Cerebellar nuclear complex (tissue), 1 donor: ENCODE measurements at places on chromosomes 16 and 17.

GRCh38 chr16:85286951-85287814, 174.9 kb upstream of the CIBAR2 start:
- no peak for DNase-seq

- DNase-seq: no peak
These were observed 12.0 kb downstream of the MINK1 start for GRCh38 chr17:4845118-4845517.

- no peak for DNase-seq
These were observed 201.1 kb upstream of the ASIC2 start for GRCh38 chr17:33494151-33494550.

DNA sequence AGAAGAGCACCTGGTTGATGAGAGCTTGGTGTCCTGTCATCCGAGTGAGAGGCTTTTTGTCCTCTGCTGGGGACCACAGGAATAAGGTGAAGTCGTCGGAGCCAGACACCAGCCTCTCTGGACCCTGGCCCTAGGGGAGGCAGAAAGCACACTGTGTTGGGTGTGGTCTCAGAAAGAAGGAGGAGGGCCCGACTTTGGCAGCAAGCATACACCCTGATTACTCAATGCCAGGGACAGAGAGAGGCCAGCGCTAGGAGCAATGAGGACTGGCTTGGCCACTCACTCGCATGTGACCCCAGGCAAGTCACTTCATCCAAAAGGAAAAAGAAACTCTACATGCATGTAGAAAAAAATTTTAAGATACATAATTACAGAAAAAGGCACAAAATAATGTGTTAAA, 6.8 kb downstream of the NLE1 start:
- DNase-seq: no peak

GRCh38 chr17:64974750-64975317, 55.6 kb upstream of the LRRC37A3 start:
- no peak for DNase-seq

DNA sequence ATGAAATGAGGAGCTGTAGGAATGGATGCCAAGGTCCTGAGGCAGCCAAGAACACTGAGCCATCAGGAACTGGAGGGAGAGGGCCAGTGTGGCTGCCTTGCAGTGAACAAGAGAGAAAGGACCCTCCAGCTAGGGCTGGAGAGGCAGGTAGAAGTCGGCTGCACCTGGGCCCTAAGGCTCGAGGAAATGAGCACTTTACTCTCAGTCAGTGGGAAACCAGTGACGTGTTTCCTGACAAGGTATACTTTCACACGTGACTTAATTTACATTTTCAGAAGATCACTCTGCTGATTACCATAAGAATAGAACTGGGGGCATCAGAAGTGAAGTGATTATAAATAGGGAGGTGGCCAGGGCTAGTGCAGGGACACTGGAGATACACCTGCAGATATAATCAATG, 115.2 kb downstream of the C17orf67 start:
- no peak for DNase-seq

GRCh38 chr16:47895146-47895545, 260.6 kb downstream of the ABCC12 start:
- no peak for DNase-seq

GRCh38 chr17:71180801-71181385, 939.9 kb upstream of the SOX9 start:
- no peak for DNase-seq

DNA sequence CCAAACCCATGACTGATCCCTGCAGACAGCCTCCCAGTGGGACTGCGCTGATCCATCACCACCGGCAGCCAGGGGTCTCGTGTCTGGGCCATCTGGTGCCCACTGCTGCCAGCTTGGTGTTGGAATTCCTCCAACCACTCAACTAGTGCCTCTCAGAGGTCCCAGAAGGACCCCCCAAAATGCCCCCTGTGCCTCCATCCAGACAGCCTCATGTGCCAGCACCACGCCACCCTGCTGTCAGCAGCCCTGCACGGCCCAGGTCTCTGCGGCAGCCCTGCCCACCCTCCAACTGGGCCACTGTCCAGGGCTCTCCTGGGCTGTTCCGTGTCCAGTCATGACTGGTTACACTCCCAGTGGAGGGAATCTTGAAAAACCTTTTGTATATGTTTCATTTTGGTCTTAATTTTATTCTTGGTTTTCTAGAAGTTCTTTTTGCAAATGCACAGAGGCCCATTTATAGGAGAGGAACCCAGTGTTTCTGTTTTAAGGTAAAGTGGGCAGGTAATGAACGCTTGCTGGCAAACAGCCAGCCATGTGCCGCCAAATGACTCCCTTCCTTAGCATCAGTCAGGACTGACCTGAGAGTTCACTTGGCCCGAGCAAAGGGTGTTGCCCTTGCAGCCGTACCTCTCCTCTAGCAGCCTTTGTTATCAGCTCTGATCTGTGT, 34.6 kb downstream of the GRIN2C start:
- no peak for DNase-seq

DNA sequence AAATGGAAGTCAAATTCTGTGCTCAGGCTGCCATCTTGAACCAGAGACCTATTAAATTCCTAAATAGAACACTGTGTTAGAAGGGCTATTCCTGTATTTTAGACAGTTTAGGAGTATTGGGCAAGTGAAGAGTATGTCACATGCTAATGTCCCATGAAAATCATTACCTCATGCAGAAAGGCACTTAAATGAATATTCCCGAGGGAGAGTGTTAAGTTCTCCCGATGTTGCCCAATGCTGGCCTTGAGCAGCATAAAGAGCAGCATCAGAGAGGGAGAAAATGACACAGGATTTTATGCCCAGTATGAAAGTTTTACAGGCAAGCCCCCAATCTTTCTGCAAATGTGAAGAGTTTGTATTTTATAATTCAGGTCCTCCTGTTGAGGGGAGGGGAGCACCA, 28.2 kb upstream of the SHISA6 start:
- DNase-seq: no peak

- DNase-seq: no peak
These were observed 208.2 kb upstream of the CHMP6 start for GRCh38 chr17:80783486-80783885.

GRCh38 chr17:9611557-9611956, 33.8 kb upstream of the USP43 start:
- no peak for DNase-seq

DNA sequence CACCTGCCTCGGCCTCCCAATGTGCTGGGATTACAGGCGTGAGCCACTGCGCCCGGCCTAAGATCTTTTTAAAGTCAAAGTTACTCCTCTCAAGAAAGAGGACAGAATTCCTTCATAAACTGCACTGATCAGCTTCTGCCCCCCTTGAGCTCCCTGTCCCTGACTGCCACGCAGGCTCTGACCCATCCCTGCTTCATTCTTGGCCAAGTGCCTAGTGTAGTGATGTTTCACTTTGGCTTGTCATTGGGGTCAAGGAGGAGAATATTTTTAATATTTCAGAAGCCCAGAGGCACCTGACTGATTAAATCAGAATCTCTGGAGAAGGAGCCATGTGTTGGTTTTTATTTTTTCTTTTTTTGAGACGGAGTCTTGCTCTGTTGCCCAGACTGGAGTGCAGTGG, 9.1 kb downstream of the MRM1 start:
- no peak for DNase-seq

- no peak for DNase-seq
These were observed 13.5 kb upstream of the ERCC4 start for GRCh38 chr16:13906168-13907089.

DNA sequence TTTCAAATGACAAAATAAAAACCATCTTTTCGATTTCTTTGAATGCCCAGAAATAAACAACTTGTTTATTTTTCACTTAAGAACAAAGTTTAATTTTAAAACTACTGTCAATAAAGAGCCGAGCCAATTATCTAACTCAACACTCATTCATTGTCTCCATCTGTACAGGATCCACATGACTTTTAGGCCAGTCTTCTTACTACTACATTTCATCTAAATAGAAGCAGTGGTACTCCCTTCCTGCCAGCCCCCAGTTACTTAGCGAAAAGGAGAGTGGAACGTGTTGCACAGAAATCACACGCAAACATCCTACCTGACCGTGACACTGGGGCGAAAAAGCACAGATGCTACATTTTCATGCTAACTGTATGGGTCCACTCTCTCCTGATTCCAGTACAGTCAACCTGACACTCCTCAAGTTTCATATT, 1.2 kb downstream of the GNA13 start:
- DNase-seq: no peak

- no peak for DNase-seq
These were observed 250.6 kb upstream of the ZFHX3 start for GRCh38 chr16:73298562-73298961.

DNA sequence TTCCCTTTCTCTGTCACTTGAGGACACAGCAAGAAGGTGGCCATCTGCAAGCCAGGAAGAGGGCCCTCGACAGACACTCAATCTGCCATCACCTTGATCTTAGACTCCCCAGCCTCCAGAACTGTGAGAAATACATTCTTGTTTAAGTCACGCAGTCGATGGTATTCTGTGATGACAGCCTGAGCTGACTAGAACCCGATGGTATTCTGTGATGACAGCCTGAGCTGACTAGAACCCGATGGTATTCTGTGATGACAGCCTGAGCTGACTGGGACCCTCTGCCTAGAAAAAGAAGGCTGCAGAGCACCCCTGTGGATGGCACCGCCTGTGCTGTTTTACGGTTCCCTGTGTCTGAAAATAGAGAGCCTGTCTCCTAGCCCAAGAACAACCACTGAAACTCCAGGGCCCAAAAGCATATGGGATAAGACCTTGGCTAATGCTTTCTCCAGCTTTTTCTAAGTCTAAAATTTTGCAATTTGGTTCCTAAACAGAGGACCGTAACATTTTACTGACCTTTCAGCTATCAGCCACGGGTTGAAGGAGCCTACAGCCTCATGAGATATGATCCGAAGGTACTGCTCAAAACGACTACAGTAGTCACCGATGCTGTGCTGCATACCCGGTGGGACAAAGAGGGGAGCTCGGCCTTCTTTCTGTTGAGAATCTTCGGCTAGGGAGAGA, 33.1 kb upstream of the PITPNM3 start:
- DNase-seq: no peak
